ENCODE measurements at places on chromosomes 2 and 18.

- DNase-seq = peak; percentile 25
These were observed 24.9 kb downstream of the HTR2B start for GRCh38 chr2:231099918-231100317.

DNA sequence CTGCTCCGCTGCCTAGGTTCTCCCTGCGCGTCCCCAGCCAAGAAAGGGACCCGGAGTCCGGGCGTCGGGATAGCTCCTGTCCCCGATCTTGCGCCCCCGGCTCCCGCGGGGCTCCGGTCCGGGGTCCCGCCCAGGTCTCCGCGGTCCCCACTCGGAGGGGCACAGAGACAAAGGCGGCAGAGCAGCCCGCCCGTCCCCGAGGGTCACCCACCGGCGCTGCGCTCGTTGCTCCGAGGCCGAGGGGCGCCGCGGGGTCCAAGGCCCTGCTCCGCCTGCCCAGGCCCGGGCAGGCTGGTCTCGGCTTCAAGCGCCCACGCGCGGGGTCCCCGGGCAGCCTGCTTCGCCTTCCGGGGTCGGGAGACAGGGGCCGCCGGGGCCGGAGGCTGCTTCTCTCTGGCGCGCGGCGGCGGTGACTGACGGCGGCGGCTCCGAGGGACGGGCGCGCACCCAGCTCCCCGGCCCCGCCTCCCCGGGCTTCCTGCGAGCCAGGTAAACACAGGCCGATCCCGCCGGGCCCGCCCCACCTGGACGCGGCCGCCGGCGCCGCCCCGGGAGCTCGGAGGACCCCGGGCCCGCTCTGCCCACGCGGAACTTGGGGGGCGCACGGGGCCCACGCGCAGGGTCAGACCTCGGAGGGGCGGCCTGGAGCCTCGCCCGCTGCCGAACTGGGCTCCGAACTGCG is at the start of gene MBP:
MBP (minus strand) TSS at position 415 of the 682 bp plus-strand sequence. CDS start 27,522 bp downstream, outside the sequence.
- peak; percentile 85 for DNase-seq

DNA sequence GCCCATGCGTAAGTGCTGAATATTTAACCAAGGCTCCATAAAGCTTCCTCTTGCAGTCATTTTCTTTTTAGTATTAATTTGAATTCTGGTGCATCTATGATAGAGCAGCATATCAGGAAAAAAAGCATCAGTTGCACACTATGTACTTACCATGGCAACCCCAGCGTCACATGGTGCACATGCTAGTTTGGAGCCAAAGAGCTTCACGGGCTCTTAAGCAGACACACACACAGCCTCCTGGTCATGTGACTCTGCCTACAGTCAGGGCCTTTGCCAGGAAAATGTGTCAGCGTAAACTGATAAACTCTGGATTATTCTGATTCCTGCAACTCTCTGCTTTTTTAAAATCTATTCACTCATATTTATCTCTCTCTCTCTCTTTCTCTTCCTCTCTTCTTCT is 30.2 kb downstream of the NYAP2 start:
- no peak for DNase-seq

- no peak for DNase-seq
These were observed 196.6 kb upstream of the CELF4 start for GRCh38 chr18:37762076-37762621.

- DNase-seq = no peak
These were observed 184.9 kb downstream of the AFF3 start for GRCh38 chr2:99957332-99958133.

DNA sequence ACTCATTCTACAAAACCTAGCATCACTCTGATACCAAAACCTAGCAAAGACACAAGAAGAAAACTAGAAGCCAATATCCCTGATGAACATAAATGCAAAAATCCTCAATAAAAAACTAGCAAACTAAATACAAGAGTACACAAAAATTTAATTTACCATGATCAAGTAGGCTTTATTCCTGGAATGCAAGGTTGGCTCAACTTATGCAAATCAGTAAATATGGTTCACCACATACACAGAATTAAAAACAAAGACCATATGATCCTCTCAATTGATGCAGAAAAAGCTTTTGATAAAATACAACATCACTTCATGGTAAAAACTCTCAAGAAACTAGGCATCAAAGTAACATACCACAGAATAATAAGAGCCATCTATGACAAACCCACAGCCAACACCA is 188.3 kb downstream of the ETAA1 start:
- no peak for DNase-seq

DNA sequence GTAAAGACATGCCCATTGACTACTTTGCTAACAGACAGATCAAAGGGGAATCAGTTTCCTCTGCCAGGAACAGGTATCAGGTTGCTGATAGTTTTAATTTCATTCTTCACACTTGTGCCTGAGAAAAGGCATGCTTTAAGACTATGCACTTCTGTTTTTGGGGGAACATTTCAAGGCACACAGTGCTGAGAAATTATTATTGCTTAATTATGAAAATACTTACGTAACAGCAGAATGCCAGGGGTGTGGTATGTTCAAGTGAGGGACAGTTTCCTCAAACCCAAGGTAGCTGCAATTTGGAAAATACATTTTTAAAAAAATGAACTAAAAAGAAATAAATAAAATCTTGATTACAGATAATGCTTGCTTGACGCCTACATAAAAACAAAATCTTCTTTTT is 1746.1 kb upstream of the PIK3C3 start:
- DNase-seq = no peak

- DNase-seq = no peak
These were observed 8.0 kb downstream of the D2HGDH start for GRCh38 chr2:241742320-241742939.

GRCh38 chr2:167140767-167141166 is 252.5 kb downstream of the XIRP2 start:
- DNase-seq = no peak

DNA sequence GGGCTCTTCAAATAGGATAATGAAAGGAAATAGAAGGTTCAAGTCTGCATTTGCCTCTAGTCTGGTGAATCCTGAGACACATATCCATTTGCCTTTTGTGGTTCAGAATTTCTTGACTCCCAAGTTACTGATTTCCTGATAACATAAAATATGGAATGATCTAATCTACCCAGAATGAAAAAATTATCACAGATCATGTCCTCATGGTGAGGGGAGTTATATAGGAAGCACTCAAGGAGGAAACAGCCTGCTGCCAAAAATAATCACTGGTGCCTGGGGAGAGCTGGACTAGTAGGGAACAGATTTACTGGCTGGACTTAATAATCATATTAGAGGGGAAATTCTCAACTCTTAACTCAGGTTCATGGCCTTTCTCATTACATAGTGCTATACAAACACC is 95.5 kb upstream of the STK17B start:
- no peak for DNase-seq

DNA sequence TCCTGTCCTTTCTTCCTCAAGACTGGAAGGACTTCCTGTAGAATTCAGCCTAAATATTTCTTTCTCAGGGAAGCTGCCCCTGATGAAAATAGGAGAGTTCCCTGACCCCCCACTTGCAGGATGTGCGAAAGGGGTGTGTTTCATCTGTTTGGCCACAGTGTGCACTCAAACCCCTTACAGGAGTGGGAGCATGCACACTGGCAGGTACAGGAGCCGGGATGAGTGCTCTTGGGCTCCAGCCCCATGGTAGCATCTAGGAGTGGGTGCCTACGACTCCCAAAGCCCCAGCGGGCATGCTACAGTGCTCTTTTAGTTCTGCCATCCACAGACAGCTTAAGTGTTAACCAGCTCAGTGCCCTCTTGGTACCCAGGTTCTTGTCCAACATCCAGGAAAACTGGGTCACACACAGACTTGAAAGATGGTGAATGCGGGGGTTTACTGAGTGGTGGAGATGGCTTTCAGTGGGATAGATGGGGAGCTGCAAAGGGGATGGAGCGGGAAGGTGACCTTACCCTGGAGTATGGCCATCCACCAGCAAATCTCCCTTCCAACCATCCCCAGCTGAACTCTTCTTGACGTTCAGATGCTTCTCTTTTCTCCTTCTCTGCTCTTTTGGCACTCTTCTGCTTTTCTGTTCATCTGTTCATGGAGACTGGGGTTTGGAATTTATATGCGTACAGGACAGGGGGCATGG is 295.0 kb upstream of the NCKAP5 start:
- DNase-seq = no peak

DNA sequence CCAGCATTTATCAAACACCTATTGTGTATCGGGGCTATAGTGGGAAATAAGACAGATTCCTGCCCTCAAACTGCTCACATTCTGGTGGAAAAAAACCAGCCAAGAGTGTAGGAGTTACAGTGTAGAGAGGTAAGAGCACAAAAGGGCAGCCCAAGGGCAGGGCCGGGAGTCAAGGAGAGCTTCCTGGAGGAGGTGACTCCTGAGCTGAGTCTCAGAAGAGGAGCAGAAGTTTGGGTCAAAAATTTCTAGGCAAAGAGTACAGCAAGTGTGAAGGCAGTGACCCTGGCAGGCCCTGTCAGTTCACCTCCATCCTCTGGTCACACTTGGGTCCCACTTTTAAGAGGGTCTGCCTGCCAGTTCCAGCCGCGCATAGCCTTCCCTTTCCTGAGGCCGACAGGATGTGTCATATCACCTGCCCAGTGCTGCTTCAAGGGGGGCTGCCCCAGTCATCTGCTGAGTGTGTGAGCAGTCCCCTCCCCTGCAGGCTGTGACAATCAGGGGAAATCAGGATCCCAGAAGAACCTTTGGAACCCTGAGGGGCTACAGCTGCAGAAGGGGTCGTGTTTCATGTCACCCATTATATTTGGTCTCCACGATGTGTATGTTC is 118.4 kb downstream of the GLI2 start:
- DNase-seq = no peak

- DNase-seq = no peak
These were observed 158.0 kb downstream of the LTBP1 start for GRCh38 chr2:33104726-33105125.

GRCh38 chr2:155412598-155412997 is 714.1 kb downstream of the KCNJ3 start:
- no peak for DNase-seq

DNA sequence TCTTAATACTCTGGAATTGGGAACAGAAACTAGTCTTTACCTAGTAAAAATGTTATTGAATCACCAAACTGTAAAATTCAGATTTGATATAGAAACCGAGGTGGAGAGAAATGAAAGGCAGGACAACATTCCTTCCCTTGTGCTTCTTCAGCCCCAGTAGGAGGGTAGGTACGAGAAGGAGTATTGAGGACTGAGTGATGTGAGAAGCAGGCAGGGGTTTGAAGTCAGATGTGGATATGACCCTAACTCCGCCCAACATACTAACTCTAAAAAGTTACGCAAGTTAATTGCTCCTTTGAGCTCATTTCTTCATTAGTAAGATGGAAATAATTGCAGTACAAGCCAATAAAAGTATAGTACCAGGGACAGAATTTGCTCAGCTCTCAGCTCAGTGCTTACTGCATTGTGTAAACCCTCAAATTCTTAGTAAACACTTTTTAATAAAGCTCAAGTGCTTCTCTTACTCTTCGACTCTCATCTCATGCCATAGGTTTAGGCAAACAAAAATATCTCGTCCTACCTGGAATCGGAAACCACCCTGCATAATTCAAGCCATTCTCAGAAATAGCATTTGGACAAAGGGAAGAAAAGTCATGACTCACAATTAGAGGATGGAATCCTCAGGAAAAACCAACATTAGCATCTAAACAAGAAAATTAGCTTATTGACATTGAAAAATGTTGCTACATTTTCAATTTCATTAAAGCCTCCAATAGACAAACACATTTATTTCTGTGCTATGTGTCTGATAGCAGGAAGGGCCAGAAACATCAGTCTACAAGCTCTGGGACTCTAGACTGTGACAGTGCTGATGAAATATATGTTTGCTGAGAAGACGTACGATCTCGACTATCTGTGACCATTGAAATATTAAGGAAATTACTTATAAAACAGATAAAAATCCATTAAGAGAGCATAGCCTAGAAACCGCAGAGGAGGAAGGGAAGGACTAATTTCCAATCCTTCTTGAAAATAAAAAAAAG is 161.3 kb downstream of the HNMT start:
- no peak for DNase-seq

DNA sequence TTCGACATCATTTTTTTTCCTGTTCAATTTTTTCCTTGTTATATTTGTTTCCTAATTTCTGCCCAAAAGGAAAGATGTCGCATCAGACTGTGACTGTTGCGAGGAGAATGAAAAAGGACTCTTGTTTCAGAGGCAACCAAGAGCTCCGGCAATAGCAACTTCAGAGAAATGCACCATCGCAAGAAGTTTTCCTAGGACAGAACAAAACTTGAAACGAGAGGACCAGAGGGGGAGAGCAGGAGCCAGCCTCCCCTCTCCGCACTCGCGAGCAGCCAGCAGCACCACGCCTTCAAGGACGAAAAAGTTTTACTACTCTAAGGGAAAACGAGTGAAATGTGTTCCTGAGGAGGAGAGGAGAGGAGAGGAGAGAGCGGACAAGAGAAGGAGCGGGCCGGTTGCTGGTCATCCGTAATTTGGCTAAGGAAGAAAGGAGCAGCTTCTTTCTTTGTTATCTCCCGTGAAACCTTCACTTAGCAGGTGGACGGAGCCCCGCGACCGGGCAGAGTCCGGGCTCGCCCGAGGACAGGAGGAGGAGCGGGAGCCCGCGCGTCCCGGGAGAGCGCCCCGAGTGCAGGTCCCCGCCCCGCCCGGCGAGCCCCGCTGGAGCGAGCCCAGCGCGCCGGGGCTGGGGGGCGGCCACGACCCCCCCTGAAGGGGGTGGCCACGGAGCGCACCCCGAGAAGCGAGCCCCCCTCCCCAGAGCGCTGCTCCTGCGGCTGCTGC is 744 bp downstream of the POU3F3 start:
- DNase-seq = no peak

- no peak for DNase-seq
These were observed 1096.8 kb upstream of the ACVR2A start for GRCh38 chr2:146748046-146748445.

- no peak for DNase-seq
These were observed 43.6 kb downstream of the UGGT1 start for GRCh38 chr2:128134573-128134972.

DNA sequence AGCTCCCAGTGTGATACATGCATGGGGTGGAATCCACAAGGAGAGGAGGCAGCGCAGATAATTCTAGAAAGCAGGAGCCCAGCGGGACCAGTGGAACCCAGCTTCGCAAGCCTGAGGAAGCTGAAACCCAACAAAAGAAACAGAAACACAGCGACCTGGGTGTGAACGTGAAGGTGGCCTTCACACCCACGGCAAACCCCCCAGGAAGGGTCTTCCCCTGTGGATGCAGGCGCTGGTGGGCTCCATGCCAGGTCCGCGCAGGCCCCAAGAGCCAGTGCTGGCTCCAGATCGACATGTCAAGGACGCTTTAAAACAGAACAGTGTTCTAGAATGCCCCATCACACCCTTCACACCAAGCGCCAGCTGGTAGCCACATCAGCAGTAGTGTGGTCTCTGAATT is 22.1 kb downstream of the KIF1A start:
- DNase-seq = no peak

DNA sequence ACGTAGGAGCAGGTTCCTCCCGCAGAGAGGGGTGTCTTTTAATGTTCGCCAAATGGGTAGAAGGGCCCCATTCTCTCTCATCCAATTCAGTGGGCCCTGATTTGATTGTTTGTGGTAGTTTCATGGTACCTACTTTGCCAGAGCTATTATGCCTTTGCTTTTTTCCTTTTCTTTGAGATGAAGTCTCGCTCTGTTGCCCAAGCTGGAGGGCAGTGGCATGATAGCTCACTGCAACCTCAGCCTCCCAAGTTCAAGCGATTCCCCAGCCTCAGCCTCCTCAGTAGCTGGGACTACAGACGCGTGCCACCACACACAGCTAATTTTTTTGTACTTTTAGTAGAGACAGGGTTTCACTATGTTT is 59.7 kb downstream of the DDX1 start:
- no peak for DNase-seq
